ENCODE measurements at places on chromosomes 4 and X.

- DNase-seq: no peak
Measured at GRCh38 chr4:37985730-37986275, 25.6 kb downstream of the PTTG2 start.

DNA sequence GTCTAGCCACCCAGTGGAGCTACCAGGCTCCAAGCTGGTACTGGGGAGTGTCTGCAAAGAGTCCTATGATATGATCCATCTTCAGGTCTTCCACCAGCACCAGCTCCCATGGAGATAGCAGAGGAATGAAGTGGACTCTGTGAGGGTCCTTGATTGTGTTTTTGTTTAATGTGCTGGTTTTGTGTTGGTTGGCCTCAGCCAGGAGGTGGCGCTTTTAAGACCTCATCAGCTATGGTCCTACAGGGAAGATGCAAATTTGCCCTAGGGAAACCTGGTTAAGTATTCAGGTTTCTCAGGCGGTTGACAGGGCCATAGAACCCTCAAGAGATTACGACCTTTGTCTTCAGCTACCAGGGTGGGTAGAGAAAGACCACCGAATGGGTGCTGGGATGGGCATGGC lies 1141.1 kb downstream of the STIM2 start:
- no peak for DNase-seq

GRCh38 chr4:118758293-118758692 lies 73.1 kb downstream of the METTL14 start:
- DNase-seq: no peak

DNA sequence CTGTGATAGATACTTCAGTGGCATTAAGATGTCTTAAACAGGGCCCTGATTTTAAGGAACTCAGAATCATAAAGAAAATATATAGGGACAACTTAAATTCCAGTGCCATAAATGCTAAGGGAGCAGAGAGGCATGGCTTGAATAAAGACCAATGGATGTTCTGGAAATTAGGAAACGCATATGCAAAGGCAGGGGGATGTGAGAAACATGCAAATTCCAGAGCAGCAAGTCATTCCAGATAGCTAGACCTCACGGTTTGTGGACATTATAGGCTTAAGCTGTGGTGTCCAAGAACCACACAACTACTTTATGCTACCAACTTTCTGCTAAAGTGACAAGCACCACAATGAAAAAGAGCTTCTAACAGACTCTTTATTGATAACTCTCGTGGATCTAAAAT lies 132.6 kb upstream of the ANK2 start:
- no peak for DNase-seq

- DNase-seq: no peak
Measured at GRCh38 chrX:74405973-74406489, 15.3 kb upstream of the SLC16A2 start.
